Substantia nigra (tissue), 51 donors: ENCODE measurements at places on chromosomes 4 and X.
A peak's percentile ranks its signal among the peaks of the same experiment; 100 is the strongest.

- peak; percentile 21 for DNase-seq
Observed at GRCh38 chr4:88697588-88698329, at the start of gene NAP1L5. TSS of gene NAP1L5 (minus strand) at chr4:88697829. CDS start at chr4:88697754, 75 bp downstream.

DNA sequence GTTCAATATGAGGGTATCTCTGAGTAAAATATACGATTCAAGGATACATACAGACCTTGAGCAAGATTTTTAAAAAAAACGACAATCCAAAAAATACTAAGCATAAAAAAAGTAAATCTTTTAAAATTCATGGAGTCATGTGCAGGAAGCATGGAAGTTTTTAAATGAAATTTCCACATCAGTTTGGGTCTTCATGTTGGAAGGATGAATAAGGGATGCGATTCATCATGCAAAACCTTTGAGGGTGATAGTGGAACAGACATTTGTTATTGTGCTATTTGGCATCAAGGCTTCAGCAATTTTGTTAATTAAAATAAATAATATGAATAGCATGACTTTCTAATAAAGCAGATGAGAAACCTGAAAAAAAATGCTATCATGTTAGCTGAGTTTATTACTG is 815.0 kb upstream of the PCDH10 start:
- no peak for DNase-seq

DNA sequence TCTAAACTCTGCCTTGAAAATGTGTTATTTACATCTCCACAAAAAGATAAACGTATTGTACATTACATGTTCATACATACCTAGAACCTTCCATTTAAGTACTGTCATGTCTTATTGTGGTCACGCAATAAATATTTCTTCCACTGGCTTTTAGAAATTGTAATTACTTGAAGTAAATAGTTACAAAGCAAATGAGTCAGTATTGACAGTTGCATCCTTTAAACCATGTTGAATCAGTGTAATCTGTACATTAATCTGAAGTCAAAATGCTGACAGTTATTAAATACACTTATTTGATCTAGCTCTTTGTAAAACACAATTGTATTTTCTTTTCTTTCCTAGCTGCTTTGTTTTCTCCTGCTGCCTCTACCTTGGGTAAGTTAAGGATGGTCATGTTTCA is 446.7 kb downstream of the EPHA5 start:
- no peak for DNase-seq

GRCh38 chr4:168221301-168221700 is 97.3 kb downstream of the DDX60 start:
- DNase-seq, result no peak

- DNase-seq, result no peak
Observed at GRCh38 chr4:118732591-118733330, 47.6 kb downstream of the METTL14 start.

- DNase-seq, result no peak
Observed at GRCh38 chr4:169663831-169664230, 43.5 kb downstream of the CLCN3 start.

DNA sequence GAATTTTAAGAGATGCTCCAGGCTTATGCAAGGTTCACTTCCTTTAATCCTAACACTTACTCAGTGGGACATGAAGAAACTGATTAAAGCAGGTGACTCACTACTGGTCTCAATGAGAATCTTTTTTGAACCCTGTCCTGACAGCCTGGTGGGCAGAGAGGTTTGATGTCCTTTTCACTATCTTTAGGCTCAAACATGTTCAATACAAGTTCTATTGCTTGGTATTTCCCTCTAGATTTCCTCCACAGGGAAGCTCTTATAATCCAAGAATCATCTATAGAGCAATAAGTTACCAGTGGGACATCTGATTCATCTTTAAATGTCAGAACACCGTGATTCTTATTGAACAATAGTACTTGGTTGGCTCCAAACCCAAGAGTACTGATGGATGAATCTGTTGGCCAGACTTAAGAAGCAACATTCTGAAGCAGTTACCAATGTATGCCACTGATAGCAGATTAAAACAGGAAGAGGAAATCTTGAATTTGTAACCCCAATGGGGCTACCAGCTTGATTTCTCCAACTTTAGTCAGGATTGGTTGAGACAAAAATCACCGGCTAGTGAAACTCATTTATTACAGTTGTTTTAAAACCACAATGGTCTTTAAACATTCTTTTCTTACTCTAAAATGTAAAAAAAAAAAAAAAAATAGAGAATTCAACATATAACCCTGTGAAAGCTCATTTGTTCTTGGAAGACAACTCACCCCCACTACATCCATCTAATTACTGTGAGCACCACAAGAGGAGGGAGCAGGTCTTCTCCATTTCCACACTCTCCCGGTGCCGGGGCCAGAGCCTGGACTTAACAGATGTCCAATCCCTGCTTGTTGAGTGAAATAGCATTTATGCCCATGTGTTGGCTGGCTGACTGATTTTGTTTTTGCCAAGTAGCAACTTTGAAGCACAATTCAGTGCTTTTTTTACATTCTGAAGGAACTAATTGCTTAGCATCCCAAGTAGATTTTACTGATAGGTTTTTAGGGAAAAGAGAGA is 43.3 kb downstream of the FGFBP1 start:
- DNase-seq, result no peak

- DNase-seq, result no peak
Observed at GRCh38 chr4:25677943-25678342, 22.3 kb downstream of the SLC34A2 start.

DNA sequence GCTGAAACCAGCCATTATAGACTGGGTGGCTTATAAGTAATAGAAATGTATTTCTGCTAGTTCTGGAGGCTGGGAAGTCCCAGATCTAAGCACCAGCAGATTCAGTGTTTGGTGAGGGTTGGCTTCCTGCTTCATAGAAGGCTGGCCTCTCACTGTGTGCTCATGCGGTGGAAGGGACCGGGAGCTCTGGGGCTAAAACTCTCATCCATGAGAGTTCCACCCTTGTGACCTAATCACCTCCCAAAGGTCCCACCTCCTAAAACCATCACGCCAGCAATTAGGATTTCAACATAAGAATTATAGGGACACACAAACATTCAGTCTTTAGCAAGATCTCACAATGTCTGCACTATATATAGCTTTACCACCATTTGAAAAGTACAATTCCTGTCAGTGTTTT is 215.2 kb downstream of the CBR4 start:
- DNase-seq, result no peak

DNA sequence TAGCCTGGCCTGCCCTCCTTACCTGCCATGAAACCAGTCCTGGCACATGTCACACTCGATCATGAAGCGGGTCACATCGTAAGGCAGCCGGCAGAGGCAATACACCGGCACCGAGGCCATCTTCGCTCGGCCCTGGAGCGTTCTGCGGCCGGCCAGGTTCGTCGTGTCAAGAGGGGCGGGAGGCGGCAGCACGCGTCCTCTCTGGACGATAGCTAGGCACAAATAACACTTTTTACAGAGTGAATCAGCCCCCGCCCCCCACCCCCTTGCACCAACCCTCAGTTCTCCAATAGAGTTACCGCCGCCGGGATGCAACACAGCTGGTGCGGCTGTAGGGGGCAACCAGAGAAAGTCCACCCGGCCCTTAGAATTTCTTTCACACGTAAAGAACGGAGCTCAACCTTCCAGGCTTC is 1.7 kb downstream of the PHF8 start:
- DNase-seq, result peak; percentile 10

- DNase-seq, result no peak
Observed at GRCh38 chr4:1808396-1808795, 15.3 kb downstream of the FGFR3 start.

GRCh38 chrX:101394372-101394771 is 3.6 kb downstream of the RPL36A start:
- no peak for DNase-seq

DNA sequence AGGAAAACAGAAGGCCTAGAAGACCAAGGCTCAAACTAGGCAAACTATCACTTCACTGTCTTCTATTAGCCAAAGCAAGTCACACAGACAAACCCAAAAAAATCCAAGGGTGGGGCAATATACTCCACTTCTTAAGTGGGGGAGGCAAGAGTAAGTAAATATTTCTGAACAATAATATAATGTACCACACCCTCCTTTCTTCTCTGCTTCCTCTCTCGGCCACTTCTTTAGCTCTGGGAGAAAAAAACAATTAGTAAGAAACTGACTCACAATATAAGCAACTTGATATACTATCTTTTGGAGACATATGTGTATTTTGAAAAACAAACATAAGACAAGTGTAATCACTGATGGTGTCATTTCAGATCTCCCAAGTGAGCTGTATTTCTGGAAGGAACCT is 14.8 kb downstream of the DCAF8L1 start:
- DNase-seq, result no peak

- no peak for DNase-seq
Observed at GRCh38 chr4:25976780-25977179, 62.8 kb downstream of the SMIM20 start.

- no peak for DNase-seq
Observed at GRCh38 chr4:88583631-88584470, 8.4 kb upstream of the HERC3 start.

DNA sequence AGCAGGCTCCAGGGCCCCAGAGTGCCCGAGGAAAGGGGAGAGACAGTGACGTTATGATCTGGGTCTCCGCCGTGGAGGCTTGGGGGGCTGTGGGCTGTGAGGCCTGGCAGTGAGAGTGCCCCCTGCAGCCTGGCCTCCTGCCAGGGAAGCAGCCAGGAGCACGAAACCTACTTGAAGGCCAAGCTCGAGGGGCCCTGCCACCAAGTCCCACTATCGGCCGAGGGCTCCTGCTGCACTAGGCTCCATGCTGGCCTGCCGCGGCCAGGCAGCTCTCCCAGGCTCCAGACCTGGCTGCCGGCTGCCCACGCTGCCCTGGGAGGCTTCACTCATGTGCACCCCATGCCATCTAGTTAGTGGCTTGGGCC is 18.7 kb downstream of the FLNA start:
- no peak for DNase-seq

- DNase-seq, result no peak
Observed at GRCh38 chr4:151807220-151807619, 46.4 kb upstream of the GATB start.

- DNase-seq, result no peak
Observed at GRCh38 chr4:70709611-70710205, 12.1 kb upstream of the RUFY3 start.

- DNase-seq, result no peak
Observed at GRCh38 chrX:132086672-132087071, 41.1 kb downstream of the FRMD7 start.

- DNase-seq, result no peak
Observed at GRCh38 chr4:105155426-105155825, 8.8 kb downstream of the TET2 start.

DNA sequence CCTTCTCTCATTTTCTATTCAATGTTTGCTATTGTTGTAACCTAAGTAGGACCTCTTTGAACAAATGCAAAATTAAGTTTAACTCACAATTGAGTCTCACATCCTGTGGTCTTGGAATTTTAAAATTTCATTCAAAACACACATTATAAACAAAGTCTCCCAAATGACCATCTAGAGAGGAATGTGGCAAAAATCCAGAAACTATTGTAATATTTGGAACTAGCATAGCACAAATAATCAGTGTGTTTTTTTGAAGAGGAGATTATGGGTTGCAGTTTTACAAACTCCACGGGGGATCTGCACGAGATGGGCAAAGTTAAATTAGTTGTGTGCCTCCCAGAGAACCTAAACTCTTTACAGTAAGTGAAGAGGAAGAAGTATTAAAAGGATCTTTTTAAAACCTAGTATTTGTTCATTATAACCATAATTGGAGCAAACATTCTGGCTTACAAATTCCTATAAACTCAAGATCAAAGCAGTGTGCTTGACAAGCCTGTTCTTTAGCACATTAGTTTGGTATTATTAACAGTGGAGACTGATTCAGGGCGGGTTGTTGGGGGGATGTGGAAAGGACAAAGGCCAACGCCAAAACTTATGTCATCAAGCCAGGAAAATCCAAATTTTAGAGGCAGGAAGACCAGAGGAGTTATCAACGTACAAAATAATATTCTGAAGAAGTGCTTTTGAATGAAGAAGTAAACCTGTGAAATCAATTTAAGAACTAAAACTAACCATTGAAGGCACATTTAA is 22.4 kb upstream of the RBPJ start:
- DNase-seq, result no peak

DNA sequence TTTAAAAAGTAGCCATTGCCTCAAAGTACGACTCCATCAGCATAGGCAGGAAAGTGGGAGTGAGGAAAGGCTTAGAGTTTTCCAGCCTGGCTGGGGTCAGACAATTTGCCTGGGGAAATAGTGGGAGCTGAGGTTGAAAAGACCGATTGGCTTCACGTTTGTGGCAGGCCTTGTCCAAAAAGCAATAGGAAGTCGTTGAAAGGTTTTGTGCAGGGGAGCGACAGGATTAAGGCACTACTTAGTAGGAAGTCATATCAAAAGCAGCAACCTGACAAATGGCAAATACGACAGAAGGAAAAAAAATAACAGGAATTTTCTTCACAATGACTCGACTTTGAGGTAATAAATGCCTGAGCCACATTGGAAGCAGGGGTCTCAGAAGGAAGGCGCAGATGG is 691 bp upstream of the EREG start:
- no peak for DNase-seq

DNA sequence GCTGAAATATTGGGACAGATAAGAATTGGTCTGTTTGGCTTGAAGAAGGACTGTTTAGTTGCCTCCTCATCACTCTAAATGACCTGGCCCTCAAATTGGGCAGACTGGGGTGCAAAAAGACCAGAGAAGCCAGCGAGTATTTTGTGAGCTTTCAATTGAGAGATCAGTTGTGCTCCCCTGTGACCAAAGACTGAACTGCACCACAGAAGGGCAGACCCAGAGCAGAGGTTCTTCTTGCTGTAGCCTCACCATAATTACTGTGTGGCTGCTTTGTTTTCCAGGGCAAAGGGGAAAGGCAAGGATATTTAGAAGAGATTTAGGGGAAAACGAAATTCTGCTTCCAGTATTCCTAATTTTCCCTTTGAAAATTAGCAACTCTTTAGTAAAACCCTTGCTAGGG is 104.0 kb upstream of the MBNL3 start:
- DNase-seq, result no peak

DNA sequence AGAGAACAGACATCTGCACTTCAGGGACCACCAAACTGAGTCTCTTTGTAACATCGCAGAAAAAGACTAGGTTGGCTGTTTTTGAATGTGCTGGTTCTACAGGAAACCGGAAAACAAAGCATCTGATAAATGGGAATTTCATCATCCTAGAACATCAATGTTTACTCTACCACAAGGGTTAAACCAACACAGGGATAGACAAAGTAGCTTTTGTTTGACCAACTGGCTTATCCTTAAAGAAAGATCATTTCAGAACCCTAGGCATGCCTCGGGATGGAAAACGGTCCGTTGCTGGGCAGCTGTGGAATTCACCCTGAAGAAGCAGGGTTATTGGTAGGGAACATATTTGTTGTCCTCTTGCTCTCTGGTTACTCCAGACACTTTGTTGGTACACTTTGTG is 2355.5 kb upstream of the AGA start:
- DNase-seq, result no peak

GRCh38 chrX:8179656-8180055 is 8.6 kb upstream of the VCX2 start:
- no peak for DNase-seq

DNA sequence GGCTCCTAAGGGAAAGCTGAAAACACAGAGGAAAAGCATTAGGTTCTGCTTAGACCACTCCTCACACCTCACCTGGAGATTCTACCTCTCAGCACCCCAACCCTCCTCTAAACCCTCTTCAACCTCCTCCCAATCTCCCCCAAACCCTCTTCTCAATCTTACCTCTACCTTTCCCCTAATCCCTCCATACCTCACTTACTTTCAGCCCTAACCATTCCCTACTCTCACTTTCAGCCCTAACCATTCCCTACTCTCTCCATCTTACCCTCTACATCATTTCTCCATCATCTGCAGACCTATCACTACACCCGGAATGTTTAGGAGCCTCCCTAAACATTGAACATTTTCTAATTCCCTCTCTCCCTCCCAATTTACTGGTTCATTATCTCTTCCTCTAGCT is 3.5 kb downstream of the RTL3 start:
- no peak for DNase-seq

GRCh38 chr4:184432127-184432922 is 42.0 kb downstream of the IRF2 start:
- peak; percentile 28 for DNase-seq
